Cardiac muscle cell (in vitro differentiated cells and primary cell): ENCODE measurements at places on chromosomes 16 and 17. TPM values are rescaled to one million over a fixed set of nuclear protein-coding genes. Genes with fewer than 3 reads are reported as not detected.

DNA sequence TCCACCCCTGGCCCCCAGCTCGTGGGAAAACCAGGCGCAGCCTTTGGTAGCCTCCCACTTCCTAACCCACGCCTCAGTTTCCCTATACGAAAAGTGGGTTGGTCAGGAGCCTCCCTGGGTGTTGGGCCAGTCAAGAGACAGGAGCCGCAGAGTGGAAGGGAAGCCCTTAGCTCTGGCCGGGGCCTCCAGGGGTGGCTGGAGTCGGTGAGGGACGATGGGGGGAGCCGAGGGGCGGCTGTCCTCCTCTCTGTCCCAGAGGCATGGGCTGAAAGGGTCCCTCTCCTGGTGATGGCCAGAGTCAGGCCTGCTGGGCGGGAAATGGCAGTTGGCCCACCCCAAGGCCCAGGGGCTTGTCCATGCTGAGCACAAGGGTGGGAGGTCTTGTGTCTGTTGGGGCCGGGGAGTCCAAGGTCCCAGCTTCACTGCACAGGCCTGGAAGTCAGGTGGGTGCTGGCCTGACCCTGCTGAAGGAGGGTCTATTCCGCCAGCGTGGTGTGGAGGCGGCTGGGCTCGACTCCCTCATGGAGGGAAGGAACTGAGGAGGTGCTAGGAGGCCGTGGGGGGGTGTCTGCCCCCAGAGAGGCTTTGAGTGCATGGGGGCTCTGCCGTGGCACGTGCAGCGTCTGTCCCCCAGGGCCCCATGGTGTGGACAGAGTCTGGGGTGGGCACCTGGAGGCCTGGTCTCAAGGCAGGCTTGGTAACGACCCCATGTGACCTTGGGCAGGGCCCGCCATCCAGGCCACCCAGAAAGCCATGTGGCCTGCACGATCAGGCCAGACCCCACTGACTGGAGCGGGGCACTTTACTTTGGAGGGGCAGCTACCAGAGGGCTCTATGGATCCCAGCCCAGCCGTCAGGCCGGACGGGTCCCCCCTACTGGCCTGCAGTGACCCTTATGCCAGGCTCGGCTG, 1.1 kb downstream of the SLC16A3 start:
- H3K4me1 ChIP-seq = peaks cover 37% of the 10 kb centered on the region
- DNase-seq = peak; percentile 28
- no peaks in the 10 kb centered on the region for H3K36me3 ChIP-seq
- H3K27ac ChIP-seq = peak overlapping the region; percentile 82
- H3K27me3 ChIP-seq = no peaks in the 10 kb centered on the region

GRCh38 chr16:12228602-12229499, 252.3 kb downstream of the SNX29 start:
- H3K4me3 ChIP-seq = no peak overlapping the region
- H3K27ac ChIP-seq = no peak overlapping the region
- peak; percentile 66 for DNase-seq
- no peaks in the 10 kb centered on the region for H3K4me1 ChIP-seq
- H3K36me3 ChIP-seq = no peaks in the 10 kb centered on the region
- no peaks in the 10 kb centered on the region for H3K27me3 ChIP-seq

DNA sequence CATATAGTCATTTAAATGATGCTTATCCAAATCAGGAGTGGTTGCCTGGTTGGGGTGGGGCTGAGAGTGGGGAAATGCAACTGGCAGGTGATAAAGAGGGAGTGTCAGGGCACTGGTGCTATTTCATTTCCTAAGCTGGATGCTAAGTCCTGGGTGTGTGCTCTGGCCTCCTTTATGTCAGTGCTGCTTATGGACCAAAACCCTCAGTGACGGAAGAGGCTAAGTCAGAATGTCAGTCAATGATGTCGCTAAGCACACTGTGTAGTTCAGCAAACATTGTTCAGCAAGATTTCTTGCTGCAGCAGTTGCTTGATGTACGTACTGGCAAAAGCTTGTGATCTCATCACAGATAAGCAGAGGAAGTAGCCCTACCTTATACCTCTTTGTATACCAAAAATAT, 16.4 kb upstream of the FLCN start:
- DNase-seq = no peak
- no peak overlapping the region for H3K4me3 ChIP-seq
- H3K27me3 ChIP-seq = no peaks in the 10 kb centered on the region
- H3K27ac ChIP-seq = no peak overlapping the region
- H3K4me1 ChIP-seq = no peaks in the 10 kb centered on the region

The CHAD gene
- total RNA-seq = 0.11 TPM in 1 of 2 replicates, not detected in the other

The ARHGDIG gene
- total RNA-seq = 5.8 and 6.5 TPM in 2 replicates
